ENCODE measurements at places on chromosomes 13 and 19.
A peak's percentile ranks its signal among the peaks of the same experiment; 100 is the strongest.

DNA sequence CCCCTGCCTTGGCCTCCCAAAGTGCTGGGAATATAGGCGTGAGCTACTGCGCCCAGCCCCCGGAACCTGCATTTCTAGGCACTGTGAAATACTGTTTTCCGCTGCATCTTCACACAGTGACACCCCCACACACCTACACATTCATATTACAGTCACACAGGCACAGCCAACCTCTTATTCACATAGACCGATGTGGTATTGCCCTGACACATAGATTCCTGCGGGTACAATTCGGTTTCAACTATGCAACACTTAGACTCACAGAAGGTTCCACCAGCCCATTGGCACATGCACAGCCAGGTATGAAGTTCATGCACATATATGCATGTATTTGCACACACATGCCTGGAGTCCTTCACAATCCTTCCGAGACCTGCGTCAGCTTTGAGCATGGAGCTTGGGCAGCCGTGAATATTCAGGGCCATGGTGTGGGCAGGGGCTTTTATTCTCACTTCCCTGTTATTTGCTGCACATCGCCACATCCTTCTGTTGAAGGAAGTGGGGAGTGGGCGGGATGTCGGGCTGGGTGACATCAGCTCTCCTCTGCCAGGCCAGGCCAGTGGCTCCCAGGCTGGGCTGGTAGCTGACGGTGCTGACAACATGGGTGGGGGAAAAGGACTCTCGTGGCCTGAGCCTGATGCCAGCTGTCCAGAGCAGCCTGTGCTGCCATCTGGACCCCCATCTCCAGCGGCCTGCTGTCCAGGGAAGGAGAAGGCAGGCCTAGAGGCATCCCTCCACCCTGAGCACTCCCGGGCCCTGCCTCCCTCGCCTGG lies 5.4 kb upstream of the CDC37 start:
- peak; percentile 66 for DNase-seq

- DNase-seq, result no peak
These were observed 9.7 kb upstream of the SLITRK5 start for GRCh38 chr13:87661471-87661870.

DNA sequence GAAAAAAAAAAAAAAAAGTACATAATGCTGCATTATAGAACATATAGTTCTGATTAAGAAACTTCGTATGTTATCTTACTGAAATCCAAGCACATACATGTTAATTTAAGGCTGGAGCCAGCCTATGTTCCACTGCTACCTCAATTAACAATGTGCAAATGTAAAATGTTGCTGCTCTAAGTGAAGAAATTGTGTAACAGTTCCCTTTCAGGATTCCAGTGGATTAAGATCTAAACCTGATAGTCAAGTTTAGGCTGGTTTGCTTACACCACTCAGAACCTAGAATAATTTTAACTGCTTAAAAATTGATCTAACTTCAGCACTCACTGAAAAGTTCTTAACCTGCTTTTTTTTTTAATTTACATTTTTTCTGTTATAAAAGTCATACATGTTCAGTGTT lies 4.2 kb downstream of the VPS36 start:
- no peak for DNase-seq

DNA sequence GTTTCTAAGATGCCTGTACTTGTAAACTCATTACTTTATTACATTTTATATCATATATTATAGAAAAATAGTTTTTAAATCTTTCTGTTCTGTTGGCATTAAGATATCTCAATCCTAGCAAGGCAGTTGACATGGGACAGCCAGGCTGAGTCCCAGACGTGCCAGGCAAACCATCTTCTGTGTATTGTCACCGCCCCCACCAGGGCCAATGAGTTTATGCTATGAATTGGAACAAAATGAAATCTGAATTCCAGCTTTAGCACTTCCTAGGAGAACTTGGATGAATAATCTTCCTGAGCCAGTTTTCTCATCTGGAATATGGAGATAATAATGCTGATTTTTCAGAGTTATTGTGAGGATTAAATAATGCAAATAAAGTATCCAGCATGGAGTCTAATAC lies 79.9 kb upstream of the GSX1 start:
- DNase-seq, result peak; percentile 15

- peak; percentile 49 for DNase-seq
These were observed 1.3 kb downstream of the TNFSF14 start for GRCh38 chr19:6668691-6669090.

DNA sequence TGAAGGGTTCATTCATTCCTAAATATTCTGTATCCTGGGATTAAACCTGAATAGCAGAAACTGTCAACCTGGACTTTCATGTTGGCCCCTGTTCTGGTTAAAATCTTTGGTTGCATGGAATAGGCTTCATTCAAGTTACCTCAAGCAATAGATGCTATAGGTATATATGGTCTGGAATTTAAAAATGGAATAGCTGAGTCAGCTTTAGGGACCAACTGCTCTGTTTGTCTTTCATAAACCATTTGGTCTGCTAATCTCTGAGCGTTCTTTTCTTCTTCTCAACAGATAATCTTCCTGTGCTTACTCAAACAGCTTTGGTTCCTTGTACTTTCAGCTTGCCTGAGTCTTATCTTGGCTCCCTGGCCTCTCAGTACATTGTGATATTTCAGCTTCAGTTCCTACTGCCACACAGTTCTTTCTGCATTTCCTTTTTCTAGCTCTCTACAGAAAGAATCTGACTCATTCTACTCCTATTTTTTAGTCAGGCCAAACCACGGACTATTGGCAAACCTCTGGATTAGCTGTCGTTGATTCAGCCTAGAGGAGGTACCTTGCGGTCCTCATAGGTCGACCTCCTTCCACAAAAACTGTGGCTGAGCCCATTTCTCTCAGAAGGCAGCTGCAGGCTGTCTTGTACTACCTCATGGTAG lies 35.9 kb upstream of the MAB21L1 start:
- DNase-seq, result no peak

DNA sequence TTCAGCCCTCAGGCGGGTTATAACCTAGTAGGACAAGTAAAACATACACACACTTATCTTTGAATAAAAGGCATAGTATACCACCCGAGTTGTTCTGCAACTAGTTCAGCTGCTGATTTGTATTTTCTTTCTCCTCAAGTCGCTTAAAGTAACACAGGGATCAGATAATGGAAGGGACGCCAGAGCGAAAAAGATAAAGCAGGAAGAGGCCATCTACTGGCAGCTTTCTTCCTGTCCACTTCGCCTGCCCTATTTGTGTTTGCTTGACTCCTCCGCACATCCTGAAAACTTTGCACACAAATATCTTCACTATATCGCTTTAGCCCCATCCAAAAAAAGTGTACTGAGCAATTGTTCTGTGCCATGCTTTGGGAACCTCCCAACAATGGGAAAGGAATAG lies 238.0 kb upstream of the SOX21 start:
- no peak for DNase-seq

DNA sequence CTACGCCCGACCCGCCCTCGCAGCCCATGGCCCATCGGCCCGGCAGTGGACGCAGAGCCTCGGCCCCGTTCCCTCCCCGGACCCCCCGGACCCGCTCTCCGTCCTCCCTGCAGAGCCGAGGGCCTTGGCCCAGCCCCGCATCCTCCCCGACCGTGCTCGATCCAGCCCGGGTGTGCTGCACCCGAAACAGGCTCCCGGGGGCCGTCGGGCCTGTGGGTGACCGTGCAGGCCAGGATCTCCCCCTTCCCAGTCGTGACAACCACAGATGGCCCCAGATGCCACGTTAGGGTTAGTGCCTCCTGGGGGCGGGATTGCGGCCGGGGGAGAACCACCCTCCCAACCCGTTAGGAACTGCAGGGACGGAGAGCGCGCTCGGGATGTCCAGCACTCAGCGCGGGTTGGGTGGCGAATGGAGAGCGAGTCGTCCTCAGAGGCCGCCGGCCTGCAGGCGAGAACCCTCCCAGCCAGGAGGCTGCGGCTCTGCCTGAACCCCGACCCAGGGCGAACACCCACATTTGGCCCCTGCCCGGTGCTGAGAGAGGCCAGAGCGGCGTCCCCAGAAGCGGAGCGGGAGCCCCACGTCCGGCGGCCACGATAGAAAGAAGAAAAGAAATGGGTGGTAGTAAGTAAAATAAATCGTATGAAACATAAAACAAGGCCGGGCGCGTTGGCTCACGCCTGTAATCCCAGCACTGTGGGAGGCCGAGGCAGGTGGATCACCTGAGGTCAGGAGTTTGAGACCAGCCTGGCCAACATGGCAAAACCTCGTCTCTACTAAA lies 6.7 kb upstream of the MADCAM1 start:
- no peak for DNase-seq

GRCh38 chr13:30341815-30342570 lies 34.6 kb upstream of the KATNAL1 start:
- DNase-seq, result no peak
